ENCODE measurements at places on chromosomes 16 and 17.

DNA sequence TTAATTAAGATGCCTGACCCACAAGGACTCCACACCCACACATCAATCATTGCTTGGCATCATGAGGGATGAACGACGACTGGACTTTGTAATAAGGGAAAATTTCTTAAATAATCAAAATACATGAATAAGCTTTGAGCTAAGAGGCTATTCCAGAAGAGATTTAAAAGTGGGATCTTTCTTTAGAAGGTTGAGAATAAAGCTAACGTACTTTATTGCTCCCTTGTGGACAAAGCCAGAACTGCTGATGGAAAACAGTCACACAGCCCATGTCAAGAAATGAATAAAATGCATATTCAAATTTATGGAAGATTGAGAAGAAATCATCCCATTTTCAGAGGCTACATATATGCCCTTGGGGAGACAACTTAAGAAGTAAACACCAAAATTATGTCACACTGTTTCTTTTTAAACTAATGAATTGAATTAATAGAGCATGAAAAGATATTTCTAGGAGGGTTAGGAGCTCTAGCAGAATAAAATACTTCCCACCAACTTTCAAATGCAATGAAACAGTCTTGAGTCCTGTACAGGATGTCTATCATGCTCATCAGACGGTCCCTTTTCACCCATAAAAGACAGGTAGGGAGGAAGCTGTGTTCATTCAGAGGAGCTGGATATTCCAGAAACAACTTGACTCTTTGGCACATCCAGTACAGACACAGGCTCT, 60.2 kb upstream of the PHOSPHO1 start:
- DNase-seq: no peak

- DNase-seq: no peak
Measured at GRCh38 chr17:44781551-44782325, 22.9 kb downstream of the ADAM11 start.

DNA sequence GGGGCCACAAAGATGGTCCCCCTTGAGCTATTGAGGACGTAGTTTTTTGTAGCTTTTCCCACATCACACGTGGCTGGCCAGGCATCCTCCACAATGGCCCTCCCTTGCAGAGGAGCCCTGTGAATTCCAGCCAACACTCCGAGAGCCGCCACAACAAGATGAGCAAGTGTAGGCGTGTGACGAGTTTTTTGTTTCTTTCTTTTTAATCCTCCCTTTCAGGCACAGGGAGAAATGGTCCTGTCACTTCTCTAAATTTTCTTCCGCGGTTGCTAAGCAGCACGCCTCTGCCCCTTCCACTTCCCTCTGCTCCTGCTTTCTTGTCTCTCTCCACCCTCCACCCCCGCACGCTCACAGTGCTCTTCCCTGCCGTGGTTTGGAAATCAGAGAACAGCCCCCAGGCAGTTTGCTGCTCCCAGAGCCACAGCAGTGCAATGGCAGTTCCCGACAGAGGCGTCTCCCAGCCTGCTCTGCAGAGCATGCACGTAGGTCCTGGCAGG, 68.0 kb upstream of the MRTFB start:
- DNase-seq: no peak

DNA sequence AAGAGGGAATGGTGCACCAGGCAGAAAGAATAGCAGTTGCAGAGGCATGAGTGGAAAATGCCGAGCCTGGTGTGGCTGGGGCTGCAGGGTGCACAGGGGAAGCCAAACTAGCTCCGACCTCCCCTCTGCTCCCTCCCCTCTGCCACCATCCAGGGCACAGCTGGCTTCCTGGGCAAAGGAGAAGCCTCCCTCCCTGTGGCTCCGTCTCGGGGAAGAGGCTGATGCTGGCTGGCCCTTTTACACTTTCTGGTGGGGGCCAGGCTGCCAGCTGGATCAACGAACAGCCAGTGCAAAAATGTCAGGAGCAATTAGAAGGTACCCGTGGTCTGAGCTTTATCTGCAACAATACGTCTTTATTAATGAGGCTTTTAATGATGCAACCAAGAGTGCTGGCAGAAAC, 37.1 kb upstream of the KCNJ12 start:
- DNase-seq: no peak

- DNase-seq: no peak
Measured at GRCh38 chr16:53048139-53048915, 4.4 kb downstream of the CHD9NB start.

DNA sequence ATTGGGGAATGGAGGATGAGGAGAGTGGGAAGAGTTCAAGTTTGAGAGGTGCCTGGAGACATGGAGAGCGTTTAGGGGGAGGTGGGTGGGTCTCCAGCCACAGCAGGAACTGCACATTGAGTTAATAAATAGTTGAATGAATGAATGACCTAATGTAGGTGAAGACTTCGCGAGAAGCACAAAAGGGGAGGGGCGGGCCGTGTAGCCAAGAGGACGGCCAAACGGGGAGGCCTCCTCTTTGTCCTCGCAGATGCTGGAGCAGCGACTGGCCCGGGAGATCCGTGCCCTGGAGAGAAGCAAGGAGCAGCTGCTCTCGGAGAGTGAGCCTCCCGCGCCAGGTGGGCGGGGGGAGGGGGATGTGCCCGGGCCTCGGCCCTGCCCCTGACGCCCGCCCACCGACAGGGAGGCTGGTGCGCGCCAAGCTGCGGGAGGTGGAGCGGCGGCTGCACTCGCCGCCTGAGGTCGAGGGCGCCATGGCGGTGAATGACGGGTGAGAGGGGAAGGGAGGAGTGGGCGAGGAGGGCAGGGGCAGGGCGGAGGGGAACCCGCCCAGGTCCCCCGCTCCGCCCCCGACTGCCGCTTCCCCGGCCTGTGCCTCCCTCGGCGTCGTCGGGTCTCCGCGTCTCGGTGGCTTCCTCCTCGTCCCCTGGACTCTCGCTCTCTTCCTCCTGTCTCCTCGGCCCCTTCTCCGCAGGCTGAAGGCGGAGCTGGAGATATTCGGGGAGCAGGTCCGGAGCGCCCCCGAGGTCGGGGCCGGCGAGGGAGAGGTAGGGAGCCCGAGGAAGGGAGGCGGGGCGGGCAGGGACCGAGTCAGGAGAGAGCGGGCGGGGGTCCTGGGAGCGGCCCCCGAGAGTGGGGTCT, 12.9 kb downstream of the SYCE1L start:
- no peak for DNase-seq

GRCh38 chr16:70685938-70686375, at the start of gene MTSS2:
Gene MTSS2, minus strand, starts transcription at chr16:70686053. Its CDS starts 262 bp downstream, at chr16:70685791.
- no peak for DNase-seq

- no peak for DNase-seq
Measured at GRCh38 chr16:67545665-67546024, 16.7 kb upstream of the CTCF start.

DNA sequence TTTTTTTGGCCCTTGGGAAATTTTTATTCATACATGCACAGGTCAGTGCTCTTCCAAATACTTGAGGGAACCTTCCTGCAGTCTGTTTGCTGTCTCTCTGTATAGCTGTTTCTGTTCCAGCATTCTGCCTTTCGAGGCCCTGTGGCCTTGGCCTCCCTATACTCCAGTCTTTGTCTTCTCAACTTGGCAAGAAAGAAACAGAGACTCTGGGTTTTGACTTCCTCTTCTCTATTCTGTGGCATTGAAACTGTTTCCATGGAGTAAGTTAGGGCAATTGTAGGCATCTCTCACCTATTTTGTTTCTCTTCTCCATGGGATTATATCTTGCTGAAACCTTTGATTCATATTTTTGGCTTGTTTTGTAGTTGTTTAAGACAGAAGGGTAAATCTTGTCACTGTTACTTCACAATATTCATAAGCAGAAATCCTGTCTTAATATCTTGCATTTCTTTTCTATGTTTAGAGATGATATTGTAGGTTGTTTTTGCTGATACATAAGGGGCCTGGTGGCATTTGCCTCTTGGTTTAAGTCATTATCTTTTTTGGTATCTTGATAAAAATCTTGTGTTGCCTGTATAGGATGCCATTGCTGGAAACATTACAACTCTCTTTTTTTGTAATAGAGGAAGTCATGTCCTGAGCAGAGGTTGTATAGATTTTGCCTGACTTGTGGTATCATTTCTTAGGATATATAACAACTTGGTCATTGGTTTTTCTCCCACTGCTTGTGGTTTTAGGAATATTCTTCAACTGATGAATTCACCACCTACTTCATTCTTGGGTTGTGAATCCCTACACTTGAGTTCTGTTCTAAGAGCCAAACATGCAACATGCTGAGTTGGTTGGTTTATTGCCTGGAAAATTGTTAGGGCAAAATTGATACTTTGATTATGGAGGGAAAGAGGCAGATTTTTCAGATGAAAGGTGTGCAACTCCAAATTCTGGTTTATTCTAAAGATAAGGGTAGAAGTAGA, 168.6 kb downstream of the FTO start:
- no peak for DNase-seq

GRCh38 chr16:87344931-87345631, 27.9 kb upstream of the C16orf95 start:
- DNase-seq: no peak

DNA sequence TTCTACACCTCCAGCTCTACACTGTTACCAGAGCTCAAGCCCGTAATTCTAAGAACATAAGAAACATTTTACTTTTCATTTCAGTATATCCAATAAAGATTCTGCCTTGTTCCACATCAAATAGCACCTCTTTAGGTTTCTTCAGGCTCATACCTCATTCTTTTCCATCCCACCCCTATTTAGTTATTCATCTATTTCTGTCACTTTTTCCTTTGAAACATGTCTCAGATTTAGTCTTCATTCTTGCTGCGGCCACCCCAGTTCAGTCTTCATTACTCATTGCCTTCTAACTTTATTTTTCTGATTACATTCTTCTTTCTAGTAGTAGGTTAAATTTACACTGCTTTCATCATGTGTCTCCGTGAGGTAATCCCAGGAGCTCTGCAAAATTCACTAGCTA, 33.5 kb downstream of the PPM1E start:
- no peak for DNase-seq

DNA sequence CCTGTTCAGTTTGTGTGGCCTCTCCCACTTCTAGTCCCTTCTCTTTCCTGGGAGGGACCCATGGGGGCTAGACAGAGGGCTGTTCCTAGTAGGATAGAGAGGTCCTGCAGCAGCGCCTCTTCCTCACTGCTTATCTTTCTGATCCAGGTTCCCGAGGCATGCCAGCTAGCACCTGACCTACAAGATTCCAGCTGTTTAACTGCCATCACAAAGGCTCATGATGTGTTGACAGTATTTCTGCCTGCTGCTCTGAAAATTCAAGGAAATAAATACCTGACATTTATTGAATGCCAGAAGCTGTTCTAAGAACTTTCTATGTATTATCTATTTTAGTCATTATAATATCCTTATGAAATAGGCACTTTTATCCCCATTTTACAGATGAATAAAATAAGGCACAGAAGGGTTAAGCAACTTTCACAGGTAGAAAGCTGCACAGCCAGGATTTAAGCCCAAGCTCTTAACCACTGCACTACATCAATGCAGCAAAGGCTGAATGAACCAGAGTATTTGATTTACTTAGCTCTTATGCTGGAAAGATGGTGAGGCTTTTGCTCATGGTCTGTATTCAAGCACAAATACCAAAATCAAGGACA, 38.8 kb downstream of the HEATR6 start:
- DNase-seq: no peak

DNA sequence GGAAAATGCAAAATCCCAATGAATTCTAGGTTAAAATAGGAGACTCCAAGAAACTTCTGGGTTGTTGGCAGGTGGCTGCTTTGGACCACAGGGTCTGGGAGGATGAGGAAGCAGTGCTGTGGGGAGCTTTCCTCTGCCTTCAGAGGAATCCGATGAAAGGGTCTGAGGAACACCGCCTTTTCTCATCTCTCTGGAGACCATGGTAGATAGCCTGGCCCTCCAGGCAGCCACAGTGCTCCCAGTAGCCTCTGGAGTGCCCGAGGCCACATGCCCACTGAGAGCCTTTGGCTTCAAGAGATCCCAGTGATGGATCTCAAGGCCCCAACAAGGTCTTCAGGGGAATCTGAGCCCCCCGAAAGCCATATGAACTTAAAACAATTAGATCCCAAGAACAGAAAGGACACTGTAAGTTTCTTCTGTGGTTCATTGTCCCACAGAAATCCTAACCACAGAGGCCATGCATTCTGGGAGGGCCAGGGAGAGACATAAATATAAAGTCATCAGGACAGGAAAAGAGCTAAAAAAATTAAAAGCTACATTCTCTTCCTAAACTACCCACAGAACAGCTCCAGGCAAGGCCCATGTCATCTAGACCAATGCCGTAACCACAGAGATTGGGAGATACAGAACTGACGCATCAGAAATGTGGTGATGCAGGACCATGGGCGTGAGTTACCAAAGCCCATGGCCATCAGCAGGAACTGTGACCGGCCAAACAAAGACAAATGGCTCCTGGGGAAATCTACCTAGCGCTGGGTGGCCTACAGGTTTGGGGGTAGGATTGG, 24.3 kb downstream of the TK2 start:
- no peak for DNase-seq

- DNase-seq: no peak
Measured at GRCh38 chr16:3045758-3046640, at the start of gene MMP25. Gene MMP25, plus strand, starts transcription at chr16:3046561. Its CDS starts 357 bp downstream, at chr16:3046918.

DNA sequence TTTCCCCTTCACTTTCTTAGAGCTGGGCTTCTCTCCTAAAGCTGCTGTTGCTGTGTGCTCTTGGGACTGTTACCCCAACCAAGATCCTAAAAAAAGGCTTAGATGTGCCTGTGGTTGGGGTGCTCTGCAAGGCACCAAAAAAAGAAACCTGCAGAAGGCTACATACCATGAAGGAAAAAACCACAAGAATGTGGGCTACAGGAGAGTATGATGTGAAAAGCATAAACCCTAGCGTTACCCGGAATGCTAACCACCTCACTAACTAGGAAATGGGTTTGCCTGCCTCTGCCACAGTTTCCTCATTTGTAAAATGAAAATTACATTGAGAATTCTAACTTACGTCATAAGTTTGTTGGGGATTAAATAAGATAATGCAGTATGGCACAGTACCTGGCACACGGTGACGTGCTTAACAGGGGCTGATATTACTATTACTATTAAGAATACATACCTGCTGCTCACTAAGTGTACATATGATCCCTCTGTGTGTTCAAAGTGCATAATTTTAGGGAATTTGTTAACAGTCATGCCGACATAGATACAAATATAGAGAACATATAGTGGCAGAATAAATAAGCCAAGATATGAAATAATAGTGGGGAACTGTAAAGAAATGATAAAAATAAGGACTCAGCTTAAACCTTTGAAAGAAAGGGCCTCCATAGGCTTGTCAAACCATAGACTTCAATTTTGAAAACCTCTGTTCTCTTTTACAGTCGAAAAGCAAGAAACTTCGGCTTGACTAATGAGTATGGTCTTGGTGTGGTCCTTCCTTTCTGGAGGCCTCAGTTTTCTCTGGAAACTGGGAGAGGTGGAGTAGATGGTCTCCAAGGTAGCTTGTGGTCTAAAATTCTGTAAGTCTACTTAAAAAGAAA, 177.8 kb upstream of the TBX2 start:
- DNase-seq: no peak

- DNase-seq: no peak
Measured at GRCh38 chr17:13099926-13100325, 82.1 kb upstream of the ELAC2 start.

All from NCI-H2081 treated with DMSO at 0.1 percent for 48 hours (cell line).